Dermis microvascular lymphatic vessel endothelial cell (primary cell): ENCODE measurements at places on chromosomes 12 and 14. TPM values are rescaled to one million over a fixed set of nuclear protein-coding genes. Genes with fewer than 3 reads are reported as not detected.

RIN3 gene
- total RNA-seq: 4.1 and 6.6 TPM in 2 replicates

RBP5 gene
- total RNA-seq: 0.26 and 0.38 TPM in 2 replicates

DNA sequence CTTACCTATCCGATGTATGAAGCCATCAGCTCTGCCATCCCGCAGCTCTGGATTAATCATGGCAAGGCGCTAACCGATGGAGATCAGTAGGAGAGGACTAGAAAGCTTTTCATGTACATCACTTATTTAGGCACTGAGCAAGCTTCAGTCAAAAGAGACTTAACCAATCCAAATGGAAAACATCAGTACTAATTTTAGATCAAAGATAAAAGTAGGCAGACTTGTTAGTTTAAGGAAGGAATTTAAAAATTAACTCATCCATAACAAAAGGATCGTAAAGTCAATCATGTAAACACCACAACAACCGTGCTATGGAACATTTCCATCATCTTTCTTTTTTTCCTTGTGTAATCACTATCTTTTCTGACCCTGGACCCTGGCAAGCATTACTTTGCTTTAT is at the start of gene CLEC2A:
TSS of gene CLEC2A (minus strand) at position 101 of the 400 bp plus-strand sequence. CDS start at position 60, 41 bp downstream.
- DNase-seq: no peak

GRCh38 chr14:75260025-75260763 is 18.4 kb upstream of the FOS start:
- no peak for DNase-seq

DNA sequence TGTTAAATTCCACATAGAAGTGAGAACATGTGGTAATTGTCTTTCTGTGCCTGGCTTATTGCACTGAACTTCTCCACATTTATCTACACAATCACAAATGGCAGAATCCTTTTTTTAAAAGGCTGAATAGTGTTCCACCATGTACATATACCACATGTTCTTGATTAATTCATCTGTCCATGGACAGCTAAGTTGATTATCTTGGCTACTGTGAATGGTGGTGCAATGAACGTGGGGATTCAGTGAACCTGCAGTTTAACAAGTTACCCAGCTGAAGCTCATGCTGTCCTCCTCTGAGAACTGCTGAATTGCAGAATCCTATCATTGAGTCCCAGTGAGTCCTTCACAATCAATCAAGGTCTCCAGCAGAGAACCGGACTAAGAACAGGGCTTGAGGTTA is 74.9 kb downstream of the TBK1 start:
- no peak for DNase-seq

GRCh38 chr12:121669521-121669900 is at the start of gene MORN3:
TSS of gene MORN3 (minus strand) at chr12:121669654. CDS start at chr12:121669483, 171 bp downstream.
- DNase-seq: no peak

DNA sequence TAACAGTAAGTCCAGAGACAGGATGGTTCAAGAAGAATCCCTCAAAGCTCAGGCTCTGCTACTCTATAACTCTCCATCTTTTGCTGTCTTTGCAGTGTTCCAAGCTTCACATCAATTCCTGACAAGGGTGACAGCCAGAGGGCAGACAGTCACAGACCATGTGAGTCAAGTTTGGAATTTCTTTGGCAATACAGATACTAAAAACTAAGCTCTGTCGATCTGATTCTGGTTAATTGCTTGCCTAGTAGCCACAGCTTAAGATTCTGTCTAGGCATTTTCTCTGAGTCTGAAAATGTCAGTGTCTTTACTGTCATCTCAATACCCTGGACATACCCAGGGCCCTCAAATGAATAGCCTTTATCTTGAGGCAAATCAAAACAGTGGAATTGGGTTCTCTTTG is 153.7 kb downstream of the CEP128 start:
- DNase-seq: no peak

- DNase-seq: no peak
Measured at GRCh38 chr12:14578646-14579045, 11.0 kb upstream of the PLBD1 start.

SYCP3 gene
- total RNA-seq: under 0.01 TPM in 1 of 2 replicates, not detected in the other

DNA sequence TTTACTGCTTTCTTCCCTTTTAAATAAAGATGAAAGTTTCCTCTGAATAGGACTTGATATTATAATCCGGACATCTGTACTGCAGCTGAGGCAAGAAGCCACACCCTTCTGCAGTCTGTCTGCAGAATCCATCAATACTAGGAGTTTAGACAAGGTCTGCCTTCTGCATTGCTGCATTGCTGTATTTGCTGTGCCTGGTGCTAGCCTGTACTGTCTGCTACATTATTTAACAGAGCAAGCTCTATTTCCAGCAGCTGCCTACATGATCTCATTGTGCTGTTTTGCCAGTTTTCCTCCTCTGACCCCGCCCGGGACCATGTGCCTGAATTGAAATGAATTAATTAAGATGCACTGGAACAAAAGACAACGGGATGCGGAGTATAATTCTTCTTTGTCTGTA is 1.7 kb downstream of the TUBA1A start:
- DNase-seq: no peak

GLIPR1L1 gene
- total RNA-seq: not detected in 2 replicates

- no peak for DNase-seq
Measured at GRCh38 chr12:92149563-92149962, 3.9 kb upstream of the BTG1 start.

GRCh38 chr12:71636704-71637115 is 26.9 kb downstream of the ZFC3H1 start:
- DNase-seq: peak; percentile 63

CLMN gene
- total RNA-seq: 0.26 and 0.63 TPM in 2 replicates

DNA sequence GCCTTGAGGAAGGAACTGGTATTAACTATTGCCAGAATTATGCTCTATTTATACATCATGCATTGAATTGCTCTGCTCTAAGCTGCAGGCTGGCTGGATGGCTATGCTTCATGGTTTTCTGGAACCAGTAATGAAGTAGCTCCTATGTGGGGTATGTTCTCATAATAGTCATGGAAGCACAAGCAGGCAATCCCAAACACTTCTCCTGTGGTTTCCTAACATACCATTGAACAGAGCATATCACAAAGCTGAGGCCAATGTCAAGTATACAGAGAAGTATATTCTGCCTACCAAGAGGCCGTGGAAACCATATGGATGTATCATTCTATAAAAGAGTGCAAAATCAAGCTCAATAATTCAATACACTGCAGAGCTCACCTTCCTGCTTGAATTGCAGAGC is 1752.4 kb upstream of the FLRT2 start:
- DNase-seq: no peak

GRCh38 chr12:126051611-126052107 is 986.4 kb downstream of the AACS start:
- DNase-seq: no peak

DNA sequence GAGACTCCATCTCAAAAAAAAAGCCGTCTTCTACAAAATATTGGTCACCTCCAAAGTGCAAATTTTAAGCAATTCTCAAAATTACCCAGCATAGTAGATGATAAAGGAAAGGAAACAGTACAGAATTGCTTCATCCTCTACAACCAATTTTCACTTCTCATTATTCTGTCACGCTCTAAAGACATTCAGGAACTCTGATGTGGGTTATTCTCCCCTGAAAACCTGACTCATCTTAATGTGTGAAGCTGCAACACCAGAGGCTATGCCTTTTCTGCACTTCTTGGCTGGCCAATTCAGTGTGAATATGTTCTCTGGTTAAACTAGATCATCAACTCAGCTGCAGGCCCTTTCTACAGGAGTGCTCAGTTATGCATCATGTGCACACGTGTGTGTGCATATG is 11.0 kb downstream of the PTGER2 start:
- DNase-seq: no peak

DNA sequence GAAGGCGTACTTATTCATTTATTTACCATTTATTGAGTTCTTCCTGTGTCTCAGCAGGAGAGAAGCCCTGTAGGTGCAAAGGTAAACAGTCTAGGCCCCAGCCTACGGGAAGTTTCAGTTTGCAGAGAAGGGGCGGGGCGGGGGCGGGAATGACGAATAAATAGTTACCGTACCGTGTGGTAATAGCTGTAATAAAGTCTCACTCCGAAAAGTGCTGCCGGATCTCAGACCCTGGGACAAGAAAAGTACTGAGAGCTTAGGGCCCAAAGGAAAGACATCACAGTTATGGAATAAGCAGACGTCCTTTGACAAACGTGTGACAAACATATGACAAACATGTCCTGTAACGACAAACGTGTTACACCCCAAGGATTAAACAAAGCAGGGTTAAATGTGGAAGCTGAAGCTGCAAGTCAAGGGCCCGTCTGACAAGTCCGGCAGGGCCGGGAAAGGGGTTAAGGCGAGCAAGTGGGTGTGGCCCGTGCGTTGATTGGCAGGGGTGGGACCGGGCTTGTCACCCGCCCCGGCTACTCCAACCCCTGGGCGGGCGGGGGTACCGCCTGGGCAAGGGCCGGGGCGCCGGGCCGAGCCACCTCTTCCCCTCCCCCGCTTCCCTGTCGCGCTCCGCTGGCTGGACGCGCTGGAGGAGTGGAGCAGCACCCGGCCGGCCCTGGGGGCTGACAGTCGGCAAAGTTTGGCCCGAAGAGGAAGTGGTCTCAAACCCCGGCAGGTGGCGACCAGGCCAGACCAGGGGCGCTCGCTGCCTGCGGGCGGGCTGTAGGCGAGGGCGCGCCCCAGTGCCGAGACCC is at the start of gene LRP10:
TSS of gene LRP10 (plus strand) at position 517 of the 809 bp plus-strand sequence. CDS start 564 bp downstream, outside the sequence.
- DNase-seq: peak; percentile 91
